ENCODE measurements at places on chromosomes 5 and 9. TPM values are rescaled to one million over a fixed set of nuclear protein-coding genes. Genes with fewer than 3 reads are reported as not detected.
A peak's percentile ranks its signal among the peaks of the same experiment; 100 is the strongest.

- DNase-seq, result no peak
Observed at GRCh38 chr5:17203329-17204132, 13.9 kb upstream of the BASP1 start.

Gene PHYKPL
- 95.4 TPM for total RNA-seq

Gene ENC1
- total RNA-seq, result 36.0 TPM

DNA sequence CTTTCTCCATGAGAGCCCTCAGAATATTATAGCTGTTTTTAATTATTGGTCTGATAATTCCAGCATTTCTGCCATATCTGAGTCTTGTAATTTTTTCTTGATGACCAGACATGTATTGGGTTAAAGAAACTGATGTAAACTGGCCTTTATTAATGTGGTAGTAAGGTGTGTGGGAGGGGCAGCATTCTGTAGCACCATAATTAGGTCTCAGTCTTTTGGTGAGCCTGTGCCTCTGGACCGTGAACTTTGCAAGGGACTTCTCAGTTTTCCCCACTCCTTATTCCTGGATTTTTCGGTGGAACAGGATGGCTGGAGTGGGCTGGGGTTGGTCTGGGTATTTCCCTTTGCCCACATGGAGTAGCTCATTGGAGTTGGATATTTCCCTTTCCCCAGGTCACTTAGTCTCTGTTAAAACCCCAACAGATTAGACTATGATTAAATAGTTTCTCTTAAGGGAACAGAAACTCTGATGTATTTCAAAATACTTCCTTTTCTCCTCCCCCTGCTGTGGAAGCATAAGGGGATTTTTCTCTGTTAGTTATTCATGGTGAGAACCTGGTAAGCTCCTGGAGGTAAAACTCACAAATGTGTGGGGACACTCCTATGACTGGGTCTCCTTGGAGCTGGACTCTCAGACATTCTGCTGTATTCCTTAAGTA is 52.4 kb downstream of the FSD1L start:
- DNase-seq, result no peak

Gene GABRA6
- not detected for total RNA-seq

DNA sequence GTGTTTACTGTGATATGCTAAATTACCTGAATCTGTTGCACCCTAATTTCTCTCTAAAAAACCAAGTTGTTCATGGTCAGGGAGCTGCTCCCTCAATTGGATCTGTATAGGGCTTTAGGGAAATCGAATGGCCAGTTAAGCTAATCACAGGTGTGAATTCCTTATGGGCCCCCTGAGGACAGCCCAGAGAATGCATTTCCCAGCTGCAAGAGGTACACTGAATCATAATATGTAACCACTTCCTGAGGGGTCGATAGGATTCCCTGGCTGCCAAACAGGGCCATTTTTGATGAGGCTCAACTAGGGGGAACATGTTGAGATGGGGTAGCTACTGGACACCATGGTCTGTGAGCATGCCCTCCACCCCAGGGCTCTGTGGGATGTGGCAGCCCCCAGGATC is 478.6 kb downstream of the CCDC171 start:
- DNase-seq, result no peak

DNA sequence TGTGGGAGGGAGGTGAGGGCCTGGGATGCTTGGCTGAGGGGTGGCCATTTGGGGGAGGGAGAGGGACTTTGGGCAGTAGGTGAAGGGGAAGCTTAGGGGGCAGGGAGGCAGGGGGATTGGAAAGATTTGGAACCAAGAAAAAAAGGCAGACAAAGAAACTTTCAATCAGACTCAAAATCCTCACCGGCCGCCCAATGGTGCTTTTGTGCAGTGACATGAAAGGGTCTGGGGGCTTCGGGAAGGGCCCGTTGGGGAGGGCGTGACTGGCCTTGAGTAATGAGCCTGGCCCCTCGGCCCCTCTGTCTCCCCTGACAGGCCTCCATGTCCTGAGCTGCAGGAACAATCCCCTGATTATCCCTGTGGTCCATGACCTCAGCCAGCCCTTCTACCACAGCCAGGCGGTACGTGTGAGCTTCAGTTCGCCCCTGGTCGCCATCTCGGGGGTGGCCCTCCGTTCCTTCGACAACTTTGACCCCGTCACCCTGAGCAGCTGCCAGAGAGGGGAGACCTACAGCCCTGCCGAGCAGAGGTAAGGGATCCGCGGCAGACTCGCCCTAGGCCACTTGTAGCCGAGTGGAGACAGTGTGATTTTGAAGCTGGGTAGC is 181.1 kb downstream of the PAPPA start:
- no peak for DNase-seq

- no peak for DNase-seq
Observed at GRCh38 chr5:5671823-5672222, 249.3 kb downstream of the ICE1 start.

GRCh38 chr5:156295431-156295830 is 31.5 kb upstream of the SGCD start:
- DNase-seq, result no peak

DNA sequence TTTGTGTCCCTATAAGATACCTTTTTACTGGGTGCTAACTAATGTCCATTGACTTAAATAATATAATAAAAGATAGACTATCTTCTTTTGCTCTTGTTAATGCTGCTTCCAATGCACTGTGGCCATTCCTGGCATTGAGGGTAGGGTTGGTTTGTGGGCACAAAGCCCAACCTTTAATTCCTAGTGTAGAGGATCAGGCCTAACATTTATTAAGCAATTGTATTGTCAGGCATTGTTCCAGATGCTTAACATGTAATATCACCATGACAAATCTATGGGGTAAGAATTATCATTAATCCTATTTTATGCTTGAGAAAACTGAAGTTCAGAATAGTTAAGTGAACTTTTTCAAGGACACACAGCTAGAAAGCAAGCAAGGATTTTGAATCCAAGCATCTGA is 60.4 kb upstream of the GPBP1 start:
- DNase-seq, result no peak

Gene LCN12
- total RNA-seq, result 10.0 TPM

DNA sequence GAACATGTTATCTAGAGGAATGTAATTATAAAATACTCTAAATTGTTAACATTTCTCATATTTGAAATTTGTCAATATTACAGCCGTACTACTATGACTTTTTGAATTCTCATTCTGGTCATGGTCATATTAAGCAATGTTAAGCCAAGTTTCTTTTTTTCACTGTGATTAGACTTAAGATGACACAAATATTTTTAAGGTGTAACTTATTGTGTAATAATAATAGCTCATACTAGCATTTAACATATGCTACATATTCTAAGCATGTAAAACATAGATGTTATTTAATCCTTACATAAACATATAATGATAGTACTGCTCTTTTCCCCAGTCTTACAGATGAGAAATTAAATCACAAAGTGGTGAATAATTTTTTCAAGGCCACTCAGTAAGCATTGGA is 35.9 kb upstream of the LRRC70 start:
- DNase-seq, result no peak

DNA sequence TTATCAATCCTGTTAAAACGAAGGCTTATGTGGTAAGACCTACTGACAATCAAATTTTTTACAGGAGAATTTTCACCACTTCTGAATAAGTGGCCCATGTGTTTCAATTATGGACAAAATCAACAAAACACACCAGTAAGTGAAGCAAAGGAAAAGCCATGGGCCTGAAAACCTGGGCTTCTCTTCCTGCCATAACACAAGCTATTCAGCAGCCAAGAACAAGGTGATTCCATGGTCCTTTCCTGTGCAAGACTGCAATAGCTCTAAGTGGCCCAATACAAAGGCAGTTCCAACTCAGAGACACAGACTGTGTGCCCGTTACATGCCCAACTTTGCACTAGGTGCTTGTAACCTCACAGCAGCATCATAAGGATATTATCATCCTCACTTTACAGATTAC is 168.5 kb downstream of the EPB41L4A start:
- DNase-seq, result no peak

GRCh38 chr5:158626718-158627117 is 473.0 kb downstream of the EBF1 start:
- no peak for DNase-seq

GRCh38 chr5:129204525-129204924 is 110.0 kb downstream of the ISOC1 start:
- DNase-seq, result no peak

DNA sequence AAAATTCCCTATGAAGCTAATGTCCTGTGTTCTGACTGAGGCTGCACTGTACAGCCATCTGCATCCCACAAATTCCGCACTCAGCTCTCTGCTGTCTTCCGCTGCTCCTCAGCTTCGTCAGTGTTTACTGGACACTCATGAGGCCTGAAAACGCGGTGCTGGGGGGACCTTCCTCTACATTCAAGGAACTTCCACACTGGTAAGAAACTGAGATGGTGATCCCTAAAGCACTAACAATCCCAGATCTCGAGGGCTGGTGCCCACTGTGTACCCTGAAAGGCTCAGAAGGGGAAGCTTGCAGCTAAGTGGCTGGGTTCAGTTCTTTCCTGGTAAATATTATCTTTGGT is 117.9 kb downstream of the NRG2 start:
- no peak for DNase-seq

DNA sequence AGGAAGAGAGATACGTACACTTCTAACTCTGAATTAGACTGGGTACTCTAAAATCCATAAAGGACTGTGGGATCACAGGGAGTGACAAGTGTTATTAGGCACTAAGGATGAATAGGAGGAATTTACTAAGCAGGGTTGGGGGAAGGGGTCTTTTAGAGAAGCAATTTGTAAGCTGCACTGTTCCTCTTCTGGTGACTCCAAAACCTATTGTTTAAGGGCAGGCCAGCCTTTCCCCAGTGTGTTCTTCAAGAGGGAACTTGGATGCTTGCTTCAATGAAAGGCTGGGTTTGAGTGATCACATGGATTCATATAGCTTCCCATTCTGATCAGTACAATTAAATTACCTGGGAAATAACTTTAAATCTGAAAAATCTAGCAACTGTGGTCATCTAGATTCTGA is 71.8 kb downstream of the STX17 start:
- DNase-seq, result no peak

Gene SLC22A4
- 0.37 TPM for total RNA-seq

Gene KCNMB1
- 20.9 TPM for total RNA-seq

DNA sequence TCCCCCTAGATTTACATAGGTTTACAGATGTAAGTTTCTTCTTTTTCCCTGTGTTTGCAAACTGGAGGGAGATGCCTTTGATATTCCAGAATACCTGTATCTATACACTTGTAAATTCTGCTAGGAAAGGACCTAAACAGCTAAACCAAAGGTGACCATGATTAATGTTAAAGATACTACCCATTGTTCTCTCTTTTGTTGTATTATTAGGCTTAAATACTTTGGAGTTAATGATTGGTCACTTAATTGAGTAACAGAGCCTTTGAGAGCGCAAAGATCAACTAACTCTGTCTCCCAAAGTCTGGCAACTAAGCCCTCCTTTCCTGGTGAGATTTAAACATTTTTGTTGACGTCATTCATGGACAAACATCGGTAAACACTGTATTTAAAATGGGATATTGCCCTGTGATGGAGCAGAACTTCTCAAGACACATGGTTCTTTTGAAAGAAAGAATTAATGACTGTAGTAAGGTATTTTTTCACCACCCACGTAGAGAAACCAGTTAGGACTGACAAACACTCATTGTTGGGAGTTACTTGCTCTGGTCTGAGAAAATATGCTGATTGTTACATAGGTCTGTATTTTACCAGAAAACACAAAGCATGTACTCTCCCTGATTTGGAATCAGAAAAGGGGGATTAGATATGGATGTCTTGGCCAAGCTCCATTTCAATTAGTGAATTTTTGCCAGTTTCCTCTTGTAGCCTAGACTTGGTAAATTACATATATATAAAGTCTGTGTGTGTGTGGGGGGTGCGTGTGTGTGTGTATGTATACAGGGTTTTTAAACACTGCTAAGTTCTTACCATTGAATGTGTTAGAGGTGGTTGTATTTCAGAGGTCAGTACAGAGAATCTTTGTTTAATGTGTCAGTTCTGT is 4.6 kb downstream of the VCAN start:
- no peak for DNase-seq

DNA sequence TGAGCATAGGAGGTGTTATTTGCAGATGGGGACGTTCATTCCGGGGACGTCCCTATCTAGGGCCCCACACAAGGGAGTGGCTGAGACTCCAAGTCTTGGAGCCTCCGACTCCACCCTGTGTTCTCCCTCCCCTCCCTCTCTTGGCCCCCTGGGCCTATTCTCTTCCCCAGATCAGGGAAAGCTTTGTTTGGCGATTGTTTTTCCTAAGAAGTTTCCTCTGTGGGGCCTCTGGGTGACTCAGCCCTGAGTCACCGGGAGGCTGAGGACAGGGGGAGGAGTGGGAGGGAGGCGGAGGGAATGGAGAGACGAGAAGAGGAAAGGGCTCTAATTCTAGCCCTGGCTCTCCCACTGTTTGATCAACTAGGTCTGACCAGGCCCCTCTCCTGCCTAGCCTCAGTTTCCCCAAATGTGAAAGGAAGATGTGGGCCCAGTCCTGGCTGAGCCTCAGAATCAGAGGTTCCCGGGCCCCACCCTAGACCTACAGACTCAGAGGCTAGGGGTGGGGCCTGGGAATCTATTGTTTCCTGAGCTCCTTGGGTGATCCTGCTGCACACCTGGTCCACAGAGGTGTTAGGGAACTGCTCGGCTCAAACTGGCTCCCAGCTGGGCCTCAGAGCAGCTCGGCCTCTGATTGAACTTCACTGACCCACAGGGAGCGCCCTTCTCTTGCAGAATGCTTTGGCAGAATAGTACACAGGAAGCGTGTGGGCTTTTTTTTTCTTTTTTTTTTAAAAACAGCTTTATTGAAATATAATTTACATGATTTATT is 19.2 kb downstream of the GSN start:
- DNase-seq, result peak; percentile 91

DNA sequence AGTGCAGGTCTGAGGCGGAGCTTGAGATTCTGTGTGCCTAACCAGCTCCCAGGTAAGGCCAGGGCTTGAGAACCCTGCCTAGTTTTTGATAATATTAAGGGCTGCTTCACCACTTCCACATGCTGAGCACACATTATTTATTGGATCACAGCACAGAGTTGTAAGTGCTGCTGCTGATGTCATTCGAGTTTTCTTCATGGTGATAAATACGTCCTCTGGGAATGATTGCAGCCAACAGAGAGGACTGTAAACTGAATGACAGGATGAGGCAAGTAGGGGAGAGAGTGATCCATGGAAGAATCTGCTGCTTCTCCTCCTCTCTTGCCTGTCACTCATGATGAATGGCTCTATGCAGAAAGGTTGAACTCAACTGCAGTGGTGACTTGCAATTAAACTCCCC is 77.9 kb upstream of the VPS13A start:
- DNase-seq, result no peak

Gene TRIM7
- 1.2 TPM for total RNA-seq

Gene RELL2
- total RNA-seq, result 10.2 TPM

DNA sequence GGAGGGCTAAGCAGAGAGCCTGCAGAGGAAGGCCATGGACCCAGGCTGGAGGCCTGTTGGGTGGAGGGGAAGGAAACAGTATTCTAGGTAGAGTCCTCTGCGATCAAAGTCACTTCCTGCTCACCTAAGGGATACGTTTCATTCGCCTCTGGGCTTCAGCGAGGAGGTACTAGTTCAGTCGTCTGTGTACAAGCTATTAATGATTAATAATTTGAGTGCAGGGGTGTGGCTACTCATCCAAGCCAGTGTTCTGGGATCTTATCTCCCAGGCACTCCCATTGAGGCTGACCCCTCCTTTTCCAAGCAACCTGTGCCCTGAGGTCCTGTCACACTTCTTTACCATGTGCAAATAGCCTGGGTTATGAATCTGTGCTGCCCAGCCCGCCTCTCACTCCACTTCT is 25.2 kb downstream of the RALGPS1 start:
- DNase-seq, result peak; percentile 79

Measured in mucosa of gallbladder (tissue), 1 donor.